ENCODE measurements at places on chromosomes 3 and 15.
A peak's percentile ranks its signal among the peaks of the same experiment; 100 is the strongest.

DNA sequence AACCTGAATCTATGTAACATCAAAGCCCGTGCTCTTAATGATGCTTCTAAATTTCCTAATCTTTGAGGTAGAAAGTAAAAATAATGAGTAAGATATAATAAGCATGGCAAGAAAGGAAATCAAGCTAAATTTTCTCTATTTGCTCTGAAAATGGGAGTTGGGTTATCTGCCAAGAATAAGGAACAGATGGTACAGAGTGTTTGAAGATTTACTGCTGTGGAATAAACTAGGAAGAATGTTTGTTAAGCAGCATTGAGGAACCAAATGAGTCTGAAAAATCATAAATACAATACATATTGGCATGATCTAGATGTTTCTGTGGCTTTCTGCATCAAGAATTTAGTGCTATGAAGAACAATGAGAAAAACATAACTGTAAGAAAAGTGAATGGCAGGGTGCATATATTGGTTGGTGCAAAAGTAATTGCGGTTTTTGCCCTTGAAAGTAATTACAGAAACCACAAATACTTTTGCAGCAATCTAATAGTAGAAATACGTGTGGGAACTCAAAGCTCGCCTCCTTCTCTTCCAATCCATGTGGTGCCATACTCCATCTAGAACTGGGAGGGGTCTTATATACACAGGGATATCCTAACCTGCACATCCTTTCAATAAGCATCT lies 87.6 kb downstream of the SUCNR1 start:
- H3K27ac ChIP-seq: no peak overlapping the region
- no peaks in the 10 kb centered on the region for H3K27me3 ChIP-seq
- no peak for DNase-seq
- no peaks in the 10 kb centered on the region for H3K36me3 ChIP-seq
- H3K4me3 ChIP-seq: no peak overlapping the region

GRCh38 chr15:79091204-79091867 lies 756 bp upstream of the RASGRF1 start:
- peaks cover 5% of the 10 kb centered on the region for H3K4me1 ChIP-seq
- DNase-seq: no peak
- no peak overlapping the region for H3K27ac ChIP-seq
- peaks cover 77% of the 10 kb centered on the region for H3K27me3 ChIP-seq
- H3K4me3 ChIP-seq: no peak overlapping the region

DNA sequence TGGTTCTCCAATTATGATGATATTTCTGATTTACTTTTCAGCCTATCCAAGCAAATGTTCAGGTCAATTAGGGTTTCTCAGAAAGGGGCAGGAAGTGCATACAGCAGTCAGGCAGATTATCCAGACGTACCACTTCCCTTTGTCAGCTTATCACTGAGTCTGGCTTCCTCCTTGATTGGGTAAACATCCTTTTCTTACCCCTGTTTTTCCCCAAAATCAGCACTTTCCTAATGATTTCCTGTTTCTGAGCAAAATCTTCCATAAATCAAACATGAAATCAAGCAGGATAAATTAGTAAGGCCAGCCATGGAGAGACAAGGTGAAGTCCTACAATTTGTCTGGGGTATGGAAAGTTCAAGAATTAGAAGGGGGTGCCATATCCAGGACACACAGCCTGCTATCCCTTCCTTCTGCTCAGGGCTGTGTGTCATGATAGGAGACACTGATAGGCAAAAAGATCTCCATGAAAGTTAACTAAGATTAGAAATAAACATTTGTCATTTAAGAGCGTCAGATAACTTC lies 29.0 kb downstream of the ADIPOQ start:
- no peaks in the 10 kb centered on the region for H3K4me1 ChIP-seq
- DNase-seq: no peak
- no peaks in the 10 kb centered on the region for H3K36me3 ChIP-seq
- no peak overlapping the region for H3K27ac ChIP-seq
- no peaks in the 10 kb centered on the region for H3K27me3 ChIP-seq
- no peak overlapping the region for H3K4me3 ChIP-seq

- H3K27ac ChIP-seq: no peak overlapping the region
- no peaks in the 10 kb centered on the region for H3K36me3 ChIP-seq
- DNase-seq: peak; percentile 18
- no peaks in the 10 kb centered on the region for H3K4me1 ChIP-seq
- H3K27me3 ChIP-seq: no peaks in the 10 kb centered on the region
Observed at GRCh38 chr3:156837115-156837514, 11.0 kb downstream of the LEKR1 start.
